ENCODE measurements at places on chromosomes 4 and X.

- no peak for DNase-seq
Observed at GRCh38 chrX:127129510-127129909, 310.0 kb downstream of the PRR32 start.

DNA sequence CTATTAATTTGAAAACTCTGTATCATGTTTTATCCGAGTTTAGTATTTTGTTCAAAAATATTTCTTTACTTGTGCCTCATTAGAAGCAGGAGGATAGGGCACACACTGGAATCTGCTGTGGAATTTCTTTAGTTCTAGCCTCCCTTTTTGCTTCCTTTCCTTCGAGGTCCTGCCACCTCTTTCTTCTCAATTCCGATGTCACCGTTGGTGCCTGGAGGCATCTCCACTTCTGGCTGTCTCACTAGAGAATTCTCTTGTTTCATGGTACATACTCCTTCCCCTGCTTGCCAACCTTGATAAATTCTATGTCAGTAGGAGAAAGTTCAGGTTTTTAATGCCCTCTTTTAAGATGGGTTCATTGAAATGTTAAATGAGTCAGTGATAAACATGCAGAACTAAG, 140.1 kb downstream of the ANK2 start:
- DNase-seq: no peak

GRCh38 chr4:69936566-69936965, 5.7 kb downstream of the CSN1S1 start:
- DNase-seq: no peak

DNA sequence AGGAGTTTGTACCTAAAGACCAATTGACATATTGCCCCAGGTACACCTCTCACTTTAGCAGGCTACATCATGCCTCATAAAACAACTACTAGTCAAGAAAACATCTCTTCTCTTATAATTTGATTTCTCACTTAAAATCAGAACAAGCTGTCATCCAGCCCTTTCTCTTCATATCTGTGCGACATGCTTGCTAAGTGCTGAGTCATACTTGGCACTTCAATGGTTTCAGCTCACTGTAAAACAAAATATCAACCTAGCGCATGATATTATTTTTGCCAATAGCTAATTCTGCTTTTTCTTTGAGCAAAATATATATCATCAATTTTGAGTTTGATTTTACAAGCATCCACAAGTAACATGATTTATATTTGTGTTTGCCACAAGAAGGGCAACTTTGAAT, 27.9 kb upstream of the FUNDC1 start:
- DNase-seq: no peak

DNA sequence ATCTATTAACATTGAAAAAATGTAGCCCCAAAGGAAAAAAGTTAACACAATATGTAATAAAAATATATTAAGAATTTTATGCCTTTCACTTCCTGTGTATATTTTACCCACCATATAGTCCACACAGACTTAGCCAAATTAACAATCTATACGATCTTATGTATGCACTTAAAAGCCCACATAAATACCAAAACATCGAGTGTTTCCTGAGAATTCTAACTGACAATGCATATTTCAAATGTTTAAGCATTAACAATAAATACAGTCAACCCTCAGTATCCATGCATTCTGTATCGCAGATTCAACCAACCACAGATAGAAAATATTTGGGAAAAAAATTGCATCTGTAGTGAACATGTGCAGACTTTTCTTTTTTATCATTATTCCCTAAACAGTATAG, 226.8 kb downstream of the COL25A1 start:
- DNase-seq: no peak

- DNase-seq: no peak
Observed at GRCh38 chrX:74351760-74352159, 47.8 kb downstream of the ZCCHC13 start.

GRCh38 chrX:19382555-19383145, 38.9 kb downstream of the PDHA1 start:
- DNase-seq: no peak

DNA sequence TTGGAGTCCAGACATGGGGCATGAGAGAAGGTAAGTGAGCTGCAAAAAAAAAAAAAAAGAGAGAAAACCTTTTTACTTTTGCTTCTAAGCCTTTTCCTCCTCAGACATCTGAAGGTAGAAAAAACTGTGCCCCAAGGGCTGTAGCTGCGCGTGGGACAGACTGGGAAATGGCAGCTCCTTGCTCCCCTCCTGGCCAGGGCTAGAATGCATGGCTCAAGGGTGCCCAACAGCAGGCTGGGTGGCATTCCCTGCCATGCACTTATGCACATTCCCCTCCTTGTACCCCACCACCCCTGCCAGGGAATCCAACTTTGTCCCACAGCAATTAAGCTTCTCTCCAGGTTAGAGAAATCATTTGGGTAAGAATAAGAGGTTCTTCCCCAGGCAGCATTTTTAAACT, 421.2 kb downstream of the TRAM1L1 start:
- no peak for DNase-seq

- DNase-seq: no peak
Observed at GRCh38 chr4:40423735-40424134, 88.6 kb downstream of the CHRNA9 start.

DNA sequence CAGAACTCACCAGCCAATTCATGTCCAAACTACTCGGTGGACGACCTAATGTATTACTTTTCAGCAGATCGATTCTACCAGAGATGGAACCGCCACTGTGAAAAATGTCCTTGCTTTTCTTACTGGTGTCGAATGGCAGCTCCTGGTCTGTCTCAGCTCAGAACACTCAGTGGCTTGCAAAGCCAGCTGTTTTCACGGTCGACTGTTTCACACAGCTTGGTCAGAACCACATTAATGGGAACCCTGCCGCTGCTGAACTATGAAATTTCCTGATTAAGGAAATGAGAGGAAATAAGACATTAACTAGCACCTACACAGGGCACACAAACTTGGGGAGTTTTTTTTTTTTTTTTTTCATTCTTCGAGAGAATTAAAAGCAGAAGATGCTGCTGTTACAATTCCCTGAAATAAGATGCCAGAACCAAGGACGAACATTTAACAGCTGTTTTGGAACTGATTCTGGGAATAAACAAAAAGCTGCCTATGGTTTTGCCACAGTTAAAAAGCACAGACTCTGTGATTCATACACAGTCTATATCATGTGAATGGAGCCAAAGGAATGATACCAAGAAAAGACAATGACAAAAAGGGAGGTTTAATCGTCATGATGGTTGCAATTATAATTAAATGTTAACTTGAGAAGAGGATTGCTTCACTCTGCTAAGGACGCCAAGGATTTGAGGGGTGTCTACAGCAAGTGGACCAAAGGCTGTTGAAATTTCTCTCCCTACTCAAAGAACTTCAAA, 31.3 kb downstream of the SUPT20HL2 start:
- no peak for DNase-seq

GRCh38 chr4:20252656-20253282, 1.1 kb downstream of the SLIT2 start:
- peak; percentile 32 for DNase-seq

DNA sequence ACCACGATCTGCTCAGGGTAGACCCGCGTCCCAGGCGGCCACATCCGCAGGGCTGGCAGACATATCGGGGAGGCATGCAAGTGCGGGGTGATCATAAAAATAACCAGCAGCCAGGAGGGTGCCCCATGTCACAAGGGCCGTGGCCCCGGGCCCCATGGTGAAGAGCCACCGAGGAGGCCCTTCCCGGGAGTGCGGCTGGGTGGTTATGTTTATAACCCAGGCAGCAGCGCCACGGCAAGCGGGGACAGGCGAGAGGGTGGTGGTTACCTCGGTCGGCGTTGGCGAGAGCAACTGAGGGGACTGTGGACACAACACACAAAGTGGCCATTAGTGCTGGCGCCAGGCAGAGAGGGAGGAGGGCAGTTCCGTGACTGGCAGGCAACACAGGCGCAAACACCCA, 92.7 kb upstream of the AFAP1 start:
- DNase-seq: no peak

DNA sequence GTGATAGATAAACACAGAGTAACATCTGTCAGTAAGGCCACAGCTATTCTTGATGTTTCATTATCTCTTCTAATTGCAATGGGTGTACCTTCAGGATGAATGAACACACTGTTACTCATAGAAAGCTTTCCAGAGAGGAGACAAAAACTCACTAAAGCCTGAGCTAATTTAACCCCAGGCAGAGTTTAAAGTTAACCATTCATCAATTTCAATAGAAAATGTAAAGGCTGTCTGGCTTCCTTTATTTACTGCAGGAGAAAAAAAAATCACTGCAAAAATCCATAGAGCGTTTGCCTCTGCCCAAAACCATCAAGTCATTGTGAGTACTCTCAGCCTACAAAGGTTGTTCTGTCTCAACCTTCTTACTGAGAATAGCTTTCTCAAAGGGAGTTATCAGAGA, 376.9 kb downstream of the PPP4R3C start:
- no peak for DNase-seq

GRCh38 chrX:10447564-10448214, 172.7 kb downstream of the MID1 start:
- no peak for DNase-seq

- DNase-seq: no peak
Observed at GRCh38 chr4:10243856-10244255, 127.3 kb upstream of the WDR1 start.

GRCh38 chr4:186703510-186703909, 20.1 kb downstream of the FAT1 start:
- DNase-seq: no peak

GRCh38 chr4:155496294-155496626, 119.5 kb upstream of the MAP9 start:
- DNase-seq: no peak

DNA sequence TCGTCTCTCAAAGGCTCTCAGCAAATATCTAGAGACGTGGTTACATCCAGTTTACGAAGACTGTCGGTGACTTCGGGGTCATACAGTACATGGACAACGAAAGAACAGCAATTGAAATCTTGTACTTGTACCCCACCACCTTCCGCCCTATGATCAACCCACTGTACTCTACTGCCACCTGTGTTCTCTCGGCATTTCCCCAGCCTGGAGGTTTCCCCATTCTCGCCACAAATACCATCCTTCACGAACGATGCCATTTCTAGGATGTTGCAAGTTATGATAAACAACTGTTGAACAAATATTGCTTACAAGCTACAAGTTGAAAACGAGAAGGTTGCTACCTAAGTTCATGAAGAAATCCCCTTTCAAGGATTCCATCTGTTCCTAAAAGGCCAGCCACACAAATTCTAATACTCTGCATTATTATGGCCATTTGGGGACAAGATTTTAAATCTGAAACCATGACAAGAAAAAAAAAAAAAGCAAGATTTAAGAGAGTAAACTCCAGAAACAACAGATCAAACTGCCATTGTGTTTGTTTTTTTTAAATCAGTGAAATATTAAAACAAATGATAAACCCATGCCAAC, 1.6 kb downstream of the APBB2 start:
- peak; percentile 36 for DNase-seq

GRCh38 chrX:95889279-95889678, 795.4 kb upstream of the DIAPH2 start:
- DNase-seq: no peak

- DNase-seq: no peak
Observed at GRCh38 chrX:53713987-53714579, 27.6 kb upstream of the HUWE1 start.

- no peak for DNase-seq
Observed at GRCh38 chrX:74523870-74524735, 90.3 kb downstream of the RLIM start.

DNA sequence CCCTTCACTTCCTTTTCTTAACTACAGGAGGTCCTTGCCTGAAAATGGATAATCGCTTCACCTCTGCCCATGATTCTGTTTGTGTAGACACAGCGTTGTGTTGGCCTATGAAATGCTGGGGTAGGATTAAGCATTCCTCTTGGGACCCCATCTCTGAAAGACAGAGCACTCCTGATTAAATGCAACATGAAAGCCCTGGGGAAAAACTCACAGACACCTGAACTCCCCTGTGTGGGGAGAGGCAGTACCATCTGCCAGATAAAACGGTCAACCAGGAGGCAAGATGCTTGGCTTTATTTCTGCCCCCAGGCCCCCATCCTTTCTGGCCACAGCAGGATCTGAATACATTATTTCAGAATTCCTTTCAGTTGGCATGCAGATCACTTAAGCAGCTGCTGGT, 1.9 kb downstream of the LGI2 start:
- DNase-seq: no peak

DNA sequence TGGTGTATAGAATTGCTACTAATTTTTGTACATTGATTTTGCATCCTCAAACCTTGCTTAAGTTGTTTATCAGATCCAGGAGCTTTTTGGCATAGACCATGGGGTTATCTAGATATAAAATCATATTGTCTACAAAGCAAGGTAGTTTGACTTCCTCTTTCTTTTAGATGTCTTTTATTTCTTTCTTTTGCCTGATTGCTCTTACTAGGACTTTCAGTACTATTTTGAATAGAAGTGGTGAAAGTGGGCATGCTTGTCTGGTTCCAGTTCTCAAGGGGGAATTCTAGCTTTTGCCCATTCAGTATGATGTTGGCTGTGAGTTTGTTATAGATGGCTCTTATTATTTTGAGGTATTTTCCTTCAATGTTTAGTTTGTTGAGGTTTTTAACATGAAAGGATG, 187.9 kb upstream of the LCORL start:
- DNase-seq: no peak

- DNase-seq: no peak
Observed at GRCh38 chr4:169231647-169232262, 39.0 kb downstream of the SH3RF1 start.

- no peak for DNase-seq
Observed at GRCh38 chrX:11349661-11350337, 56.6 kb downstream of the AMELX start.

DNA sequence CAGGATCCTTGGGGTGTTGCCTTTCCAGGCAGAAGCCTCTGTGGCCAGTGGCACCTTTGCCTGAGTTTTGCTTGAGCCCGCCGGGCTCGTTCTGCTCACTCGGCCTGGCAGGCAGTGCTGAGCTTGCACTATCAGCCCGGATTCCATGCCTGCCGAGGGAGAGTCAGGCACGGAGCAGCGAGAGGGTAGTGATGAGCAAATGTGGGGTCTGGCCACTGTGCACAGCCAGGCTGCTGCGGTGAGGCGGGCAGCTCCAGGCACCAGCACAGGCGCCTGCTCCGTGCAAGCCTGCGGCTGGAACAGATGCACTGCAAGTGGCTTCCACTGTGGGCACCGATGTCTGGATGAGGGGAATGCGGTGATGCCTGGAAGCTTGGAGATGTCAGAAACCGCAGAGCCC, 619.2 kb downstream of the RAPGEF2 start:
- DNase-seq: no peak

- DNase-seq: no peak
Observed at GRCh38 chrX:65642914-65643491, 24.5 kb upstream of the MSN start.

- no peak for DNase-seq
Observed at GRCh38 chr4:174281901-174282300, 1.6 kb downstream of the FBXO8 start.

DNA sequence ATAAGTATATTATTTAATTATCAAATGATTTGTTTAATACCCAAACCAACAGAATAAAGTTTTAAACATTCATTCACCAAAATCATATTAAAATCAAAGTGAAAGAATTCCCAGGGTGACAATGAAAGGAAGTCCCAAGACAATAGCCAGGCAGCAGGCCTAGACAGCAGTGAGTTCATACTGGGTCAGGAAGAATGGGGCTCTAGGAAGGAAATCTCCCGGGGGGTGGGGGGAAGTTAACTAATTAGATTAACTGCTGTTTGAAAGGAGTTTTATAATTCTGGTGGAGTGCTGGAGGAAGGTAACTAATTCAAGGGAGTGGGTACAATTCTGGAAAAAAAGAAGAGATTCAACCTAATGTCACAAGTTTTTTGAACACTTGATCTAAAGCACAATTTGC, 104.1 kb downstream of the ZAR1 start:
- DNase-seq: no peak

All from hypothalamus (tissue), 51 donors.